ENCODE measurements at places on chromosomes 13 and 19.

DNA sequence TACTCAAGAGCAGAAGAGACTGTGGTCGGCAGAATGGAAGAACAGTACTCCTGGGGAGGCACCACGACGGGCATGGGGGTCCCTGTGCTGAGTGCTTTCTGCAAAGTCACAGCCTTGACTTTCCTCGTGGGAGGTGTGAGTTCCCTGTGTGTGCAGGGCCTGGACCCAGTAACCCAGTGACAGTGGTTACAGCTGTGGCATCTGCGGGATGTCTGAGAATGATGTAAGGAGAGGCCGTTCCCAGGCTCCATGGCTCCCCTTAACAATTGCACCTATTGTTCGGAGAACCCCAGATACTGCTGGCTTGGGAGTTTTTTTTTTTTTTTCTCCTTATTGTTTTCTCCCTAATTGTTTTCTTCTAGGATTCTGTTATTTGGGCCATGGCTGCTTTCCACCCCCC is 5.1 kb upstream of the NANOS2 start:
- no peak for DNase-seq

DNA sequence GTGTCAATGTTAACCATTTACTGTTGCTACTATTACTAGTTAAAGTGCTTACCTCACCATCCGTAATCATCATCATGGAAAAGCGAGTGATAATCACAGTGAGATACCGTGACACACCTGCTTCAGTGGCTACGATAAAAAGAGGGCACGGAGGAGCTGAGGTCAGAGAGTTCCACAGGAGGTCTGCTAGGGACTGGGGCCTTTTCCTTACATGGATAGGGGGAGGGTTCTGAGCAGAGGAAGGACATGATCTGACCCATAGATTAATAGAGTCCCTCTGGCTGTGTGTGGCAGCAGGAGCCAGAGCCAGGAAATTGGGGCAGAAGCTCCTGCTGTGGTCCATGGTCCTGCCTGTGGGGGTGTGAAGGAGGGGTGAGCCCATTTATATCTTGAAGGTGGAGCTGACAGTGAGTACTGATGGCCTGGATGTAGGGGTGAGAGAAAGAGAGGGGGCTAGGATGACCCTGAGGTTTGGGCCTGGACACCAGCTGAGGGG is 136.7 kb downstream of the SIPA1L3 start:
- no peak for DNase-seq

DNA sequence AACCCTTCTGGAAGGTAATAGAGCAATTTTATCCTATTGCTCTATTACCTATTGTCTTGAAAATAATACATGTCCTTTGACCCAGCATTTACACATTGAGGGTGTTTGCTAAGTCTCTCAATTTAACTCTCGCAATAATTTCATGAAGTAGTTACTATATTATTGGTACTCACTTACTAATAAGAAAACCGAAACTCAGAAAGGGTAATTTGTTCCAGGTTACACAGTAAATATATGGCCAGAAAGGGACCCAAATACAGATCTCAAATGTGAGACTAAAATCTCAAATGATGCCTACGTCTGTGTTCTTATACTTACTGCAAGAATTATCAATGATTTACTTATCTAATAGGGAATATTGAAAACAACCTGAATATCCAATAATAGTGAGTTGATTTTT is 29.7 kb upstream of the FAM216B start:
- DNase-seq = no peak

DNA sequence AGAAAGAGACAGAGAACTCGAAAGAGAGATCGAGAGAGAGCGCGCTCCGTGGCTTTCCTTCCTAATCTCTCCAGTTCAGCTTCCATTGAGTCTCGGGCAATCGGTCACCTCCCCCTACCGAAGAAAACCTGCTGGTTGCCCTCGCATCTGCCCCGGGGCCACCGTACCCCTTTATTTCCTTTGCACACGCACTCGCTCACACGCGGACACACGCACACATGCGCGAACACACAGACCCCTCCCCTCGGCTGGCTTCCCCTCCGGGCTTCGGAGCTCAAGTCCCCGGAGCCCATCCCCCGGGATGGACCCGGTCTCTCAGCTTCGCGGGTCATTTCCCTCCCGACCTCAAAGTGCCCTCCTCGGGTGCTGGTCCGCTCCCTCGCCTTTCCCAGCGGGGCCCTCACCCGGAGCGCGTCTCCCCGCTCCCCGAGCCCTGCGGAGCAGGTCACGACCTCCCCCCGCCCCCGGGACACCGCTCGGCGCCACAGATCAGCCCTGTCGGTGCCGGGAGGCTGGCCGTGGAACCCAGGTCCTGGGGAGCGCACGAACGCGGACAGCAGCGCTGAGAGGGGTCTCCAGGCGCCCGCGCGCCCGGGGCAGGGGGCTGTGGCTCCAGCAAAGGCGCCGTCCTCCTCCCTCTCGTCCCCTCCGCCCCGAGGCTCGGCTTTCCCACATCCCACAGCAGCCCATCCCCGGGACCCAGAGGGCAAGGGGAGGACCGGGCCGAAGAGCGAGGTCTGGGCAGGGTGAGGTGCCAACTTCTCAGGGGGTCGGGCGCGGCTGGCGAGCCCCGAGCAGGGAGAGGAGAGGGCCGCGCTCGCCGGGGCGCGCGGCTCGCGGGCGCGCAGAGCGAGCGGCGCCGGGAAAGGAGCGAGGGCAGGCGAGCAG is 1.8 kb downstream of the DACH1 start:
- DNase-seq = peak; percentile 19

GRCh38 chr19:21758296-21758695 is 9.1 kb downstream of the ZNF100 start:
- DNase-seq = no peak

DNA sequence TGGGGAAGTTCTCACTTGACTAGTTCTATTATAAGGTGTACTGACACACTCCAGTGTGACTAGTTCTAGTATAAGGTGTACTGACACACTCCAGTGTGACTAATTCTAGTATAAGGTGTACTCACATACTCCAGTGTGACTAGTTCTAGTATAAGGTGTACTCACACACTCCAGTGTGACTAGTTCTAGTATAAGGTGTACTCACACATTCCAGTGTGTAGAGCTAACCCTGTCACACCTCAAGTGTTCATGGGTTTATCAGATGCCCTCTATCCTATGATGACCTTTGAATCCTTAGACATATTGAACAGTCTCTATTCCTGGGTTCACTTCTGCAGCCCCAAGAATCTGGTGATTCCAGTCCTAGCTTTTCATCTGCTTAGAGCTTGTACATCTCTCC is 54.6 kb upstream of the MYO16 start:
- no peak for DNase-seq
